ENCODE measurements at places on chromosomes 4 and X.

- DNase-seq: no peak
These were observed 51.2 kb downstream of the CXorf49B start for GRCh38 chrX:71814123-71814912.

DNA sequence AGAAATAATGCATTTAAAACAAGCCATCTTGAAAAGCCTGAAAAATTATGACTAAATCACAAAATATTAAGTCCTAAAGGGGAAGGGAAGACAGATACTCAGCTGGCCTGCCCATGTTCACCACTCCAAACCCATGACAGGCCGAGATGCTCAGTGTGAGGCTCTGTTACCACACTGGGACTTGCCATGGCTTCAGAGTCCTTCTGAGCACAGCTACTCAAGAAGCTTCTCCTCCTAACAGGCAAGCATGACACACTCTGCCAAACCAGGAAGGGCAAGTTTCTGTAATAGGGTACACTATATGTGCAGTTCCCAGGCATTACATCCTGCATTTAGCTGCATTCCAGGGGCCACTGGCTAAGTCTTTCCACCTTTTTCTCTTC is 34.0 kb upstream of the CYBB start:
- DNase-seq: no peak

- DNase-seq: no peak
These were observed 57.3 kb downstream of the STOX2 start for GRCh38 chr4:183962419-183962818.

DNA sequence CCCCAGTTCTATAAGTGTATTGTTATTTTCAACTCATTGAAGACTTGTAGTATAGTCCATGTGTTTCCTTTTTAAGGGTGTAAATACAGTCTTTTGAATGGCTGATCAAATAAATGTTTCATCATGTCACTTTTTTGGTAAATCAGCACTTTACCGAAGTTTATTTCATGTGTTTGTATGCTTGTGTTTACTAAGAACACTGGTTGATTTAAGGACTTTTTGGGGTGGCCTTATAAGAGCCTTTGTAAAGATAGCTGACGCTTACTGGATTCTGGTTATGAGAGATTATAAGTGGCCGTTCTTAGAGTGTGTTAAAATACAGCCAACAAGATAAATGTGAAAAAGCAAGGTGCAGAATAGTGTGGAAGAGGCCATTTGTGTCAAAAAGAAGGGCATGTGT is 2.6 kb downstream of the UBE2K start:
- DNase-seq: no peak

- no peak for DNase-seq
These were observed 222.1 kb downstream of the TACR3 start for GRCh38 chr4:103497692-103498091.

Data from CD4-positive, alpha-beta T cell treated with Interferon alpha-2 for 1 hour (primary cell).